ENCODE measurements at places on chromosomes 11 and 22. TPM values are rescaled to one million over a fixed set of nuclear protein-coding genes. Genes with fewer than 3 reads are reported as not detected.

Gene CDC45
- 2.2 TPM for total RNA-seq

Gene MS4A15
- 0.38 TPM for total RNA-seq

Gene OR52E8
- not detected for total RNA-seq

- DNase-seq, result no peak
Observed at GRCh38 chr11:130157101-130157500, 2.5 kb upstream of the ST14 start.

GRCh38 chr11:3825473-3826154 lies 15.1 kb downstream of the RHOG start:
- DNase-seq, result no peak

DNA sequence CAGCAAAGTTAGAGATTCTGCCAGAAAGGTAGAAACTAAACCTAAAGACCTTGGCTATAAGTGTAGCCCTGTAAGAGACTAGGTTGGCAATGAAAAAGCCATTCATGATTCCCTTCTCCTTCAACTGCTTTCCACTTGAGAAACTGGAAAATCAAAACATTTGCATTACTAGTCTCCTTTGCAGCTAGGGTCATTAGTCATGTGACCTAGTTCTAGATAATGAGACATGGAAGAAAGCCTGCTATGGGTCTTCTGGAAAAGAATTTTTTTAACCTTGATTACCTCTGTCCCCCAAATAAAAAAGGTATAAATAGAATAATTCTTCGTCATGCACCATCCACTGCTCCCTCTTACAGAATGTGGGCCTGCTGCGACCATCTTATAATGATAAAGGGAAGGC lies 80.1 kb downstream of the SOX6 start:
- DNase-seq, result no peak
